ENCODE measurements at places on chromosomes 1 and 21.
A peak's percentile ranks its signal among the peaks of the same experiment; 100 is the strongest.

DNA sequence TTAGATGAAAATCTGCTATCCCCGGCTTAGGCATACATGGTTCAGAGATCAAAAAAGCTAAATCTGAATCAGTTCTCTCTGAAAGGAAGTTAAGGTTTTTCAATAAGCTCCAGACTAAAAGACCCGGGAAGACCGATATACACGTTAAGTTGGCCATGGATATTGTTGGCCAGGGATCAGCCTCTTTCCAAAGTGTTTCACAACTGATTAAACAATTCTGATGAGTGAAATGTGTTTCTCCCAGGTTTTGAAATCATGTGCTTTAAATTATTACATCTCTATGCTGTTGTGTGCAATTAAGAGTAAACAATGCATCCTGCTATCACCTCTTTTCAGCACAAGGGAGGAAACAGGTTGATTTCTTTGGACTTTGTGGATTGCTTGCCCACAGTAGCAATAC lies 23.7 kb upstream of the GNG12 start:
- no peak for DNase-seq

- no peak for DNase-seq
These were observed 117.0 kb upstream of the SYT6 start for GRCh38 chr1:114270718-114271117.

DNA sequence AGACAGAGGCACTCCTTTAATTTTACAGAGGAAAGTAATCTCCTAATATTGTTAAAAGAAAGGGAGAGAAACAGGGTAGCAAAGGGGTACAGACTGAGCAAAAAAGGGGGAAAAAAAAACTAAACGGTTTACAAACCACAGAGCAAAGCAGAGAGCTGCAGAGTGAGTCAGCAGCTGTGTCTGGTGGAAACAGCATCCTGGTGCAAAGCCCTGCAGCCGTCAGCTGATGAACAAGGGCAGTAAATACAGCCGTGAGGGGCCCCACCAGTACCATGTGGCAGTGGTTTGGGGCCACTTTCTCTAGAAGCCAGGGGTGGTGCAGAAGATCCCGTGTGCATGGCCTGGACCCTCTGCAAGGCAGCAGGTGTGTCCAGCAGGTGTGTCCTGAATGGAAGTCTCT lies 111.3 kb downstream of the ERG start:
- peak; percentile 50 for DNase-seq

- DNase-seq: peak; percentile 82
These were observed 10.7 kb upstream of the SDC3 start for GRCh38 chr1:30919025-30919881.

DNA sequence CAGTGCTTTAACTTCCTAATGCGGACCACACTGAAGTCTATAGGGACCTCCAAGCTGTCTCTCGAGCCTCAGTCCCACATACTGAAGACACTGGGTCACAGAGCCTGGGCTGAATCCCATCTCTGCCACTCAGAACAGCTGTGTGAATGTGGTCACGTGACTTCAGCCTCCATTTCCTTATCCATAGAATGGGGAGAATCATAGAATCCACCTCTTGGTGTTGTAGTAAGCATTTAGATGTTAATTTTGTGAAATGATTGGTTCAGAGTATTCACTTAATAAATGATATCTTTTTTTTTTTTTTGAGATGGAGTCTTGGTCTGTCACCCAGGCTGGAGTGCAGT lies 41.2 kb upstream of the LYST start:
- DNase-seq: no peak
